Hematopoietic multipotent progenitor cell (in vitro differentiated cells): ENCODE measurements at places on chromosomes 12 and 14.
A peak's percentile ranks its signal among the peaks of the same experiment; 100 is the strongest.

DNA sequence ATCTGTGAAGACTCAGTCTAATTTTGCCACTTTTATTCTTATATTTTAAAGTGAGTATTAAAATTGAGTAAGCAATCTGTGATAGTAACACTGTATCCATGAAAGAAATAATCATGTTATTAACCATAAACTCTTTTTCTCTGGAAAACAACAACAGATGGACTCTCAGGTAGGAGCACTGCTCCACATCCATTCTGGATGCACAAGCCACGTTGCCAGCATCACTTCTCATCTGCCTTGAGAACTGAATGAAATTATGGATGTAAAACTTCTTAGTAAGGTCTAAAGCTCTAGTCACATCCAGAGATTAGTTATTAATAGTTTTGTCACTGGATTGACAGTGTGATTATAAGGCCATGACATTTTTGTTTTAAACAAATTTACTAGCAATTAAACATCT, 489.1 kb upstream of the SYT1 start:
- no peak for DNase-seq

- no peak for DNase-seq
These were observed 14.8 kb downstream of the LDHB start for GRCh38 chr12:21642707-21643389.

DNA sequence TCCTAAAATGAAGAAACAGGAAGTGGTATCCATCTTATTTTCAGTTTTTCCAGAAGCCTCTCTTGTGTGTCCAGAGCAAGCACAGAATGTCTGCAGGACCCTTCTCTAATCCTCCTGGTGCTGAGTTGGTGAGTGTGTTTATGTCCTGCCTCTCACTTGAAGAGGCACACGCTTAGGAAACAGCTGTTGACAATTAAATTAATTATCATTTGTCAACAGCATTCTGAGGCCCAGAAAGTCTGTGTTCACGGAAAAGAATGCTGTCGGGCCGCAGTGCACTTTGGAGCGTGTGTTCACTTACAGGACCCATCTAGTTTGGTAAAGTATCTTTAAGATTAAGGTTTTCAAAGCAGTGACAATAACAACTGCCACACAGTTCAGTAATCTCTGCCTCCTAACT, 70.5 kb downstream of the LMNTD1 start:
- DNase-seq: peak; percentile 15

DNA sequence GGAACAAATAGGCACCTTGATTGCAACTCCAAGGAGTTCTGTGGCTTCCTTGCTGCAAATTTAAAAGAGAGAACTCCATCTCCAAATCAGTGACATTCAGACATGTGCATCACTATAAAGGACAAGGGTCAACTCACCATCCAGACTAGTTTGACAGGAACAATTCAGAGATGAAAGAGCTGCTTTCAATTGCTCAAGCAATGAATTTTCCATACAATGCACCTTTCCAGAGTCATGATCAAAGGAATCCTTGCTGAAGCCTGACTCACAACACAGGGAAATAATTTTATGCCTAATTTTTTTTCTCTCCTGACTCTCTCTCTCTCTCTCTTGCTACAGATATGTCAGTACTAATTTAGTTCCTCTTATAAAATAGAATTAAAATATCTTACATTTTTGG, 380.5 kb upstream of the GARIN6 start:
- DNase-seq: no peak

- DNase-seq: no peak
These were observed 695.8 kb downstream of the RPS29 start for GRCh38 chr14:48890333-48890732.

DNA sequence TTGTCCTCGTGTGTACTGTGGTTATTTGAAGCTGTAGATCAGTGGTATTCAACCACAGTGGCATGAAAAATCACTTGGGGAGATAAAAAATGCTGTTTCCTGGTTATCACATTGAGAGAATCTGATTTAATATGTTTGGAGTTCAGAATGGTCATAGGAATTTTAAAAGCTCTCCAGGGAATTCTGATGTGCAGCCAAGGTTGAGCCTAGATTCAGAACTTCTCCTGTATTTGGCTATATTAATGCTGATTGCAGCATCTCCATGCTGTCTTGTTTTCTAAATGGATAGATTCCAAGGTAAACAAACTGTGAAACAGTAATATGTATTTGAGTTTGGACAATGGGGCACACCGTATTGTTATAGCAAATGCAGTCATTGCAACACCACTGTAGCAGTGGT, 982.2 kb upstream of the FBXO33 start:
- no peak for DNase-seq

- peak; percentile 34 for DNase-seq
These were observed 7.6 kb upstream of the BRMS1L start for GRCh38 chr14:35818346-35819115.

- DNase-seq: no peak
These were observed 329.7 kb downstream of the TMEM121 start for GRCh38 chr14:105855893-105856675.

- no peak for DNase-seq
These were observed 8.4 kb downstream of the IFI27L1 start for GRCh38 chr14:94089479-94089878.

DNA sequence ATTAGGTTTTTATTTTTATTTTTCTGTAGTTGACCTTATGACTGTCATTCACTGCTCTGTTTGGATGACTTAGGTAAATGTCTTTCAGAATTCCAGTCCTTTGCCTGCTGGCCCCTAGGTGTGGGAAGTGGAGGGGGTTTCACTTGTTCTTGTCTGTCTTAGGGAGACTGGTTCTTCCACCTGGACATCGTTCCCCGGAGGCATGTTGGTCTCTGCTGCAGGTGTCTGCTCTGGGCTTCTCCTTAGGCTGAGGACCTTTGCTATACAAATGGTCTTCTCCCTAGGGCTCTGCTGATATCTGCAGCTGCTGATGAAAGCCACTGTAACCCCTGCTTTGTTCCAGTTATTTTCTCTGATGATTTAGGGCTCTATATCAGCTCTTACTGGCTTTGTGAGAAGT, 97.1 kb downstream of the OTOGL start:
- DNase-seq: no peak

DNA sequence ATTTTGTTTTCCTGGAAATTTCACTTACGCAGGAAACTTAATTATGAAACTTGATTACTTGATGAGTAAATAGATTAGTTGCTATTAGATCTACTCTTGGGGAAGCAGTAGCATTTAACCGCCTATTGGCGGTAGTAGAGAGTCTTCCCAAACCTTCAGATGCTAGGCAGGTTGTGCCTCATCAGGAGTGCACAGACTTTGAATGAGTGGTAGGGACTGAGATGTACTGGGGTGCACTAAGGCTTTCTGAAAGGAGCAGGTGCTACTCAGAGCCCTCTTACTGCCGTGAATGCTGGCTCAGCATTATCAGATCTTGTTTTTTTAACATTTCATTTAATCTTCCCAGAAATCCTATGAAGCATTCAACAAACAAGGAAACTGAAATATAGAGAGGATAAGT, 7.7 kb downstream of the GATC start:
- DNase-seq: no peak

DNA sequence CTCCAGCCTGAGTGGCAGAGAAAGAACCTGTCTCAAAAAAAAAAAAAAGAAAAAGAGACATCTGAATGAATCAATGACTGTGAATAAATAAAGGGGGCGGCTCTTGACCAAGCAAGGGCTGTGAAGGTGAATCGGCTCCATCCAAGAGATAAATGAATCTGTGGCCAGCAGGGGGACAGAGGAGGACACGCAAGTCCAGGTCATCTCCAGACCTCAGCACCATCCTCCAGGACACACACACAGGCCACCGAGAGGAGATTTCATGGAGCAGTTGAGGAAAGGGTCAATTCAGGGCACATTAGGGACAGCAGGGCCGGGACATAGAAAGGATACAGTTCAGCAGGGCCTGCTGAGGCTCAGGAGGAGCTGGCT, 21.6 kb downstream of the TRPV4 start:
- DNase-seq: no peak

DNA sequence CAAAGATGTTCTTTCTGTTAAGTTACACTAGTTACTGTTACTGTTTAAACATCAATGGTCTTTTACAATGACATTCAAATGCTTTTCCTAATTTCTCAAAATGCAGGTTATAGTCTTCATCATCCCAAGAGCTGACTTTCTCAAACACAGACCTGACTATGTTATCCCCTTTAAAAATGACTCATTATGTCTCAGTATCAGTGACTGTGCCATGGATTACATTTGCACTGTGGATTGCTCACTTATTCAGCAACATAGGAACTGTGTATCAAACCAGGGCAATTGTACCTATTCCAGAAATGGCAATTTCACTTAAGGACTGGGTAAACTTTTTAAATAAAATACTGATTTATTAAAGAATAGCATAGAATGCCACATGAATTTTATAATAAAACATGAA, 630.2 kb upstream of the NOVA1 start:
- DNase-seq: no peak

DNA sequence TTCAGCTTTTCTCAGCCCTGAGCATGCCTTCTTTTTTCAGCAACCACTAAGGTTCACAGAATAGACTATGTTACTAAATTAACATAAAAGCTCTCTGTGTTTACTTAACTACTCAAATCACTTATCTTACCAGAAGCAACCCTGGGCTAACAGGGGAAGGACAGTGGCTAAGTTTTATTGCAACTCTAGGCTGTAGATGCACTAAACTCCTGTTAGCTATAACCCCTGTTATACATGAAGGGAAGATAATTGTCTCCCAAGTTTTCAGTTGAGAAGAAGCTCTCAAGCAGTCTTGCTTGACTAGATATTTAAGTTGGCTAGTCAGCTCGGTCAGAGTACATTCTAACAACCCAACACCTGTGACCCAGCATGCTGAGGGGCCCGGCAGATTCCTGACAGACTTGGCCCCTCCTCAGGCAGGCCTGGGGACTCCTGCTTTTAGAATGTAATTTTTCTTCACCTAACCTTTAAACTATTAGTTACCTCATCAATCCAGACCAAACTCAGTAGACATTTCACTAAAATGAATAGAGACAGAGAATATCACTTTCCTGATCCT, 464.5 kb downstream of the EGLN3 start:
- no peak for DNase-seq

DNA sequence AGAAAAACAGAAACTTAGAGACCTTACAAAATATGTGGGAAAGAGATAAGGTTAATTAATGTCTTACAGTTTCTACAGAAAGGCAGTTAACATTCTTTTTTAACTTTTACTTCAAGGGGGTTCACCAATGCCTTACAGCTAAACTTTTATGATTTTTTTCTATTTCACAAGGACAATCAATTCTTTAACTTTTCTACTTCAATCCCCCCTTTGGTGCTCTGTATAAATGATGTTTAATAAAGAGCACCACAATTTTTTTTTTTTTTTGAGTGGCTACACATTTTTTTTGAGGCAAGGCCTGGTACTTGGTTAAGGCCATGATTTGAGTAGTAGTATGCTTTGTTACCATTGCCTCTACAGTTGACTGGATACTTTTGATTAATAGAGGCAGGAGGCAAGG, 279.6 kb downstream of the PRKD1 start:
- DNase-seq: no peak

GRCh38 chr12:62891805-62892549, 43.0 kb downstream of the PPM1H start:
- no peak for DNase-seq

DNA sequence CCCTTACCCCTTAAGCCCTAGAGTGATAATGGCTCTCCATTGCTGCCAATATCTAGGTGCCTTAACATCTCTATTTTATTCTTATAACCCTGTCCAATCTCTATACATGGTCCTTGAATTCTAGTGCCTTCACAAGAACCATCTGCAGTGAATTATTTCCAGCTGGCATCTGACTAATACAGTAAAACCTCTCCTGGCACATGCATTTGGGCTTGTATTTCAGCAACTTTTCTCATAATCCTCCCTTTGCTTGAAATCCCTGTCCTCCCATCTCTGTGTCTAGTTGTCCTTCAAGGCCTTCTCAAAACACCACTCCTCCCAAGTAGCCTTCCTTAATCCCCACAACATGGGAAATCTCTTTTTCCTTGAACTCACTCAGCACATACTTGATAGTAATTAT, 14.2 kb upstream of the HMGA2 start:
- DNase-seq: no peak

- no peak for DNase-seq
These were observed 685 bp downstream of the VAMP1 start for GRCh38 chr12:6469609-6470374.

GRCh38 chr12:109952873-109953272, 43.3 kb downstream of the GIT2 start:
- DNase-seq: no peak
